ENCODE measurements at places on chromosomes 1 and 21. TPM values are rescaled to one million over a fixed set of nuclear protein-coding genes. Genes with fewer than 3 reads are reported as not detected.

PDPN gene
- not detected for total RNA-seq

DNA sequence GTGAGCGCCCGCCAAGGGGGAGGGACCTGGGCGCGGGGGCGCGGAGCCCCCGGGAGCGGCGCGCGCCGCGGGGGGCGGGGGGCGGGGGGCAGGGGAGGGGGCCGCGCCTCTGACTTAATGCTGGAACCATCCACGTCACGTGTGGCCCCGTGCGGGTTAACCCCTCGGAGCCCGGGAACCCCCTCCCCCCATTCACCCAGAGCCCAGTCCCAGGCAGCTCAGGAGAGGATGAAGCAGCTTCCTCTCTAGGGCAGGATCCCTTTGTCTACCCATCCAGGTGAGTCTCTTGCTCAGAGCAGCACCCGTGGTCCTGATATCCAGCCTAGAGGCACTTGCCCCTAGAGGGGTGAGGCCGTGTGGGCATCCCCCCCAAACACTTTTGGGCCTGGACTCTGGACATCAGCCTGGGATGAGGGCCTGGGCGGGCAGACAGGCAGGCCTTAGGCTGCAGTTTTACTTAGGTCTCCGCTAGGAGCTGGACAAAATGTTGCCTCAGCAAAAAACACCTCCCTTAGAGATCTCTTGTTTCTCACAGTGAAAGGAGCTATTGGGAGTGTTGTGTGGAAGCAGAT lies at the start of gene ALX3:
Gene ALX3 (minus strand): TSS at position 2 of the 572 bp plus-strand sequence. CDS start 60 bp downstream, outside the sequence.
- H3K4me1 ChIP-seq, result peaks cover 21% of the 10 kb centered on the region
- no peak for DNase-seq
- H3K4me3 ChIP-seq, result no peak within 1 kb of the TSS

DNA sequence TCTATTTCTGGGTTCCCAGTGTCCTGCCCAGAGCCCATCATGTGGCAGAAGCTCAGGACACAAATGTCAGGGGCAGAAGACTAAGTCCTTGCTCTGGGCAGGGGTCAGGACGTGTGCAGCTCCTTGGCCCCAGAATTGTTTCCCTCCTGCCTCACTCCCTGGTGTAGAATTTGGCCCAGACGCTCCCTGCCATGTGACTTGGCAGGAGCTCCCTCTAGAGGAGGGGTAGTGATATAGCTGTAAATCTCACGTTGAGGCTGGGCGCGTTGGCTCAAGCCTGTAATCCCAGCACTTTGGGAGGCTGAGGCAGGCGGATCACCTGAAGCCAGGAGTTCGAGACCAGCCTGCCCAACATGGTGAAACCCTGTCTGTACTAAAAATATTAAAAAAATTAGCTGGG lies 91.2 kb downstream of the UBIAD1 start:
- H3K4me3 ChIP-seq, result no peak overlapping the region
- H3K27ac ChIP-seq, result no peak overlapping the region
- DNase-seq, result no peak
- H3K36me3 ChIP-seq, result no peaks in the 10 kb centered on the region
- no peaks in the 10 kb centered on the region for H3K27me3 ChIP-seq

- H3K36me3 ChIP-seq, result peaks cover 11% of the 10 kb centered on the region
- H3K27ac ChIP-seq, result peak overlapping the region; percentile 3
- peaks cover 50% of the 10 kb centered on the region for H3K4me1 ChIP-seq
- H3K4me3 ChIP-seq, result no peak overlapping the region
- H3K27me3 ChIP-seq, result no peaks in the 10 kb centered on the region
- DNase-seq, result no peak
Measured at GRCh38 chr1:37471345-37472231, 2.8 kb upstream of the ZC3H12A start.
